ENCODE measurements at places on chromosomes 3 and 15.

DNA sequence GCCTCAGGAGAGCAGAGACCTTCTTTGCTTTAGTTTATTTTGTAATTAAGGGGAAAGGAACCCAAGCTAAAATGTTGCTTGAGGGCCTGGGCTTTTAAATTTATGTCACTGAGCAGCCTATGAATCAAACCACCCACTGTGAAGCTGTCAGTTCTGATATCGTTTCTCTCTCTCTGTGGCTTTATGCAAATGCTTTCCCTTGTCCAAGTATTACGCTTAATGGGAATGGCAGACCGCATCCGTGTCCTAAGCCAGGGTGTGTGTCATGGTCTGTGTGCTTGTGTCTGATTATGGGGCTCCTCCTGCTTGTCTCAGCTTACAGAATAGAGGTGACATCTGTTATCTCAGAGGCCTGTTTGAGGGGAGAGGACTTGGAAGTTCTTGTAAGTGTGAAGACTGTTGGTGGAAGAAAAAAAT, 82.4 kb downstream of the EBLN2 start:
- no peak for DNase-seq

- no peak for DNase-seq
Measured at GRCh38 chr3:55296791-55297190, 190.3 kb downstream of the WNT5A start.

DNA sequence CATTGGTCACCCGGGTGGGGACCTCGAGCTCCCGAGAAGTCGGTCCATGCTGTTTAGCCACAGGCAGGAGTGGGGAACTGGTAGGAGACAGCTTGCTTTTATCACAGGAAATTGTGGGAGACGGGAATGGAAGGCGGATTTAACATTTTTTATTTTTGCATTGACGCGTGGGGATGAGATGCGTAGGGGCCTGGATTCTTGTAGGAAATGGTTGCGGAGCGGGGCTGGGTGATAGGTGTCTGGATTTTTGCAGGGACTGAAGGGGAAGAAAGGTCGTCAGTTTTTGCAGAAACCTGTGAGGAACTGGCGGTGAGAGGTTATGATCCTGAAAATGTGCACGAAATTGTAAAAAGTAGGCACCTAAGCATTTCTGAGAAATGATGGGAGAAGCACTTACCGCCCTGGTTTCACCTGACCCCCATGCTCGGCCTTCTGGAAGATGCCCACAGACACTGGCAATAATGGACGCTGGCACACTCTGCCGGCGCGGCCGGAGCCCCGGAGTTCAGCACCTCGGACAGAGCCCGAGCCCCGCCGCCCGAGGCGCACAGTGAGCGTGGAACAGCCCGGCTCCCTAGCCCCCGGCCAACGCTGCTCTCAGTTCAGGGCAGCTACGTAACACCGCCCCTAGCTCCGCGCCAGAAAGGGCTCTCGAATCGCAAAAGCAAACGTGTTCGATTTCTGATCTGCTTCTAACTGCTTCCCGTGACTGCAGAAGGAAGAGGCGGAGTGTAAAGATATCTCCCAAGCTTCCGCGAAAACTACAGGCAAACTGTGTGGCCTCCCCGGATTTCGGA, 928 bp downstream of the ANKRD34C start:
- peak; percentile 7 for DNase-seq

DNA sequence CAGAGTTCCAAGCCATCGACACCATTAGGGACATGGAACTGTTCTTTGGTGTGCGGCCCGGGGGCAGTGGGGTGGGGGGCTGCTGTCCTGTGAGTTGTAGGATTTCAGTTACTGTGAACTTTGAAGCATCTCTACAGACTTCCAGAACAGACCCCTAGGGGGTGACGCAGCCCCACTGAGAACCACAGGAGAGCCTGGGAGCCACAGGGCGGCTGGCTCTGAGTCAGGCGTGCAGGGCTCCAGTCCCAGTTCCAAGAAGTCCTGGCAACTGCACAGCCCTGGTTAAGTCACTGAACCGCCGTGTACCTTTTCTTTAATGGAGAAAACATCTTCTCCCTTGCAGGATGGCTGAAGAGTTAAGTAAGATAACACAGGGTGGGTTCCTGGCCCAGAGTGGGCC, 23.5 kb upstream of the LRTM1 start:
- peak; percentile 10 for DNase-seq

GRCh38 chr15:72451224-72451623, 22.9 kb upstream of the ARIH1 start:
- no peak for DNase-seq

DNA sequence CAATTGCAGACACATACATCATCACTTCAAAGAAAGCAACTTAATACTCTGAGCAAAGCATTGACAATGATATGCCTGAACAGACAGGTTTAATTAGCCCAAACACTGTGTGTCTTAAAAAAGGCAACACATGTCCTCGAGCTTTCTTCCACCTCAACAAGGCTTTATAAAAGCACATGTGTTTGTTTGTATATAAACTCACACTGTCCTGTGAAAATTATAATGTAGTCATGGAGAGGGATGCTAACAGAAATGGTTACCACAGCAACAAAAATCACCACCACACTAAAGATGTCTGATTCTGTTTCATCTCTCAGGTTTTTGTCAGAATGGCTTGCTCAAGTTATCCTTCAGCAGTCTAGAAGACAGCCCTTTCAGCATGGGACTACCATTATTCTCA, 314.7 kb downstream of the MAGI1 start:
- no peak for DNase-seq

GRCh38 chr3:107704477-107704876, 181.7 kb downstream of the BBX start:
- DNase-seq: no peak

Data from NCI-H510A (cell line).